Anterior cingulate cortex (tissue), 58 donors: ENCODE measurements at places on chromosomes 16 and 17.

DNA sequence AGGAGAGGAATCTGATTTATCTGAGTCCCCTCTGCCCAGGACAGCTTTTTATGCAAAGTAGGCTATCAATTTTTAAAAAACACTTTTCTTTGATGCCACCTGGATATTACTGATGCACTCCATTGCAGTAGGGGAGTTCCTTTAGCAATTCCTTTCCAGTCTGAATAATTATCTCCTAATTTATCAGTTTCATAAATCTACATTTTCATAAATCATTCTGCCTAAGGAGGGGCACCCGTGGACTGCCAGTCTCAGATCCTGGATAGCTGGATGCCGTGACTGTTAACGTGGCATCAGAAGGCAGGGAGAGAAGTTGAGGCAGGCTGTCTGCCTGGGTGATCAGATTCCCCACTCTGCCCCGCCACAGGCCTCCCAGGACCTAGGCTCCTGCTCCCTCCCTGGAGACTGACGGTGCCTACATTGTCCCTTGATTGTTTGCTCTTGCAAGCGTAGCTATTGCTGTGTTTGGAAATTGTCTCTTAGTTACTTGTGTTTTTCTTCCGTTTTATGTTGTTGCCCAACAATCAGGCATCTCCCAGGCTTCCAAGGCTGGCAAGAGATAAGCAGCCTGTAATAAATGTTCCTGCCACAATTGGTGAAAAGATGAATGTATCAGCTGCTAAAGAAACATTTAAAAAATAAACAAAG lies 75.2 kb downstream of the KATNIP start:
- no peak for DNase-seq

- no peak for DNase-seq
Observed at GRCh38 chr17:49431743-49432142, 17.1 kb upstream of the PHB1 start.

DNA sequence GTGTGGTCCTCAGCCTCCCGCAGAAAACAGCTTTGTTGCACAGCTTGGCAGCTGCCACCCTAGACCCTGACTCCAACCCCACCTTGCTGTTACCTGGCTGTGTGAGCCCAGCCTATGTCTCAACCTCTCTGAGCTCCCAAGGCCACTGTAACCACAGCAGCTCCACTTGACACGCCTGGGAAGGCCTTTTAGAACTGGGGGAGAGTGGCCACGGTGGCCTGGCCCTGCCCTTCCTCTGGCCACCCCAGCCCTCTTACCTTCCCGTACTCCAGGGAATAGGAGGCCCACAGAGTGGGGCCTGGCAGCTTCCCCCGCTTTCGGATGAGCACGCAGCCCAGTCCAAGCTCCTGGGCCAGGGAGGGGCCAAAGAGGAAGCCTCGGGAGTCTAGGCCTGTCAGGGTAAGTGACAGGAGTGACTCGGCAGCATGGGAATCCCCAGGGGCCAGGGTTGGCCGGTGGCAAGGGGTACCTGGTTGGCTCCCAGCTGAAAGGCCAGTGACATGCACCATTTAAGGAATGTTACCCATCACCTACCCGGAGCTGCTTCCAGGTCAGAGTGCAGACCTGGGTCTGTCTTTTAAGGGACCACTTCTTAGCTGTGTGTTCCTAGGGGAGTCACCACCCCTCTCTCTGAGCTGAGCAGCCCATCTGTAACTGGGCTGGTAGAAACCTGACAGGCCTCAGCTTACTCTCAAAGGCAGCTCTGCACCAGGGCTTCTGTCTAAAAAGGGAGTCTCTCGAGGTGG lies 1.4 kb downstream of the APRT start:
- no peak for DNase-seq

GRCh38 chr16:19131825-19132218 lies 18.1 kb downstream of the ITPRIPL2 start:
- DNase-seq = no peak

DNA sequence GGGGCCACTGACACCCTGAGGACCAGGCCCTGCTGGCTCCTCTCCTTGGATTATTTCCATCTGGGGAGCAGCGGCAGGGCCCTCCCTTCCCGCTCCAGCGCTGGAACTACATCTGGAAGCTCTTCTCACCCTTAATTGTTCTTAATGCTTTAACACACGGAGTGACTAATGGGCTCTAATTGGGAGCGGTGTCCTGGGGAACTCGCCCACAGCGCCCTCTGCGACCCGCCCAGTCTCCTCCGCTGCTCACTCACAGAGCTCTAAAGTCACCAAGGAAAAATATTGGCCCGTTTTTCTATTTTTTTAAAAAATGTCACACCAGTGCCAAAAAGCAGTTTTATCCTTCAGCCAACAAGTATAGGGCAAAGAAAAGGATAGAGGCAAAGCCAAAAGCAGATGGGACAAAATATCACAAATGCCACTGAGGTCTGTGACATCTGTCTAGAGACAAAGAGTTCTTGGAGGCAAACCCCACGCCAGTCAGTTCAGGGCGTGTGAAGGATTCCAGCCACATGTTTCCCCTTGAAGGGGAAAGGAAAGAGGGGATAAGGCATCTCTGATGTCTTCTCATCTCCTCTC lies 134.7 kb downstream of the RBFOX3 start:
- DNase-seq = no peak

DNA sequence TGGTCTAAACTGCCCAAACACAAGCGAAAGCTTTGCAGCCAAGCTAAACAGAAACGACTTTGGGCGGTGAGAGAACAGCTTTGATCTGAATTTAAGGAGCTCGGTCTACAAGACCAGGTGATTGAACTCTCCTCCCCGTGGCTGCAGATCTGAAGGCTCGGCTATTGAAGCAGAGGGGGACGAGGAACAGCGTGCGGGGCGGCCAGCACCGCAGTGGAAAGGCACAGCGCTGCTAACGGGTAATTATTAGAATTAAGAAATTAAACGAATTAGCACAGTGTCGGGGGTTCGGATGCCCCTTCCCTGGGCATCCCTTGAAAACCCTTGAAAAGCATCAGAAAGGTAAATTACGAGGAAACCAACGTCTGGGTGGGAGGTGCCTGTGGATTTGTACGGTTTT lies 431 bp downstream of the TEKT3 start:
- no peak for DNase-seq

DNA sequence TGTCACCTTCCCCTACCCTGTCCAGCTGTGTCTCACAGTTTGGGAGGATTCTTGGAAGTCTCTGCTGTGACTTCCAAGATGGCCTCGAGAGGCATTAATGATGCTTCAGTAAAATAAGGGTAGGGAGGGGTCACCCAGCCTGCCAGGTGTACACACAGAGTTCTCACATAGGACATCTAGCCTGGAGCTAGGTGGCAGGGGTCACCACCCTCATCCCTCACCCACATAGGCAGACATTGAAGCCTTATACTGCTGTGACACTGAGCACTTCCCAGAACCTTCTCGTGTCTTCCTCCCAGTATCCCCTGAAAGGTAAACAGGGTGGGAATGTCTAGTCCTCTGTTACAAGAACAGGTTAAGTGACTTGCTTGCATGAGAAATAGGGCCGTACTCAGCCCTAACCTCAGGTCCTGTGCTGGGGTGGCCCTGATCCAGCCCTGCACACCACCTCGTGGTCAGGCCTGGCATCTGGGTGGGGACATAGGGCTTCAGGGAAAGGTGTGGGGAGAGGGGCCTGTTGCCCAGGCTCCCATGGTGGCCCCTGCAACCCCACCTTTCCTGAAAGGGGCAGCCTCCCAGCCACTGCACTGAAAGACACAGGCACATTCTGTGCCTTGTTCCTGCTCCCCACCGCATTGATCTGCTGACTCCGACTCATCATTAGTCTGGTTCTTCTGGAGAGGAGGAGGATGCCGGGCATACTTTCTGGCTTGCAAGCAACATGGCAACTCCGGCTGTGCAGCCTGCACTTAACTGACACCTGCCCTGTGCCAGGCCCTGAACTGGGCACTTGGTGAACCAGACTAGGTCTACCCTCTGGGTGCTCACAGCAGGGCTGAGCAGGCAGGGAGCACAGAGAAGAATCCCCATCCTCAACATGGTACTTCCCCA lies 3.6 kb upstream of the MMP15 start:
- DNase-seq = no peak

DNA sequence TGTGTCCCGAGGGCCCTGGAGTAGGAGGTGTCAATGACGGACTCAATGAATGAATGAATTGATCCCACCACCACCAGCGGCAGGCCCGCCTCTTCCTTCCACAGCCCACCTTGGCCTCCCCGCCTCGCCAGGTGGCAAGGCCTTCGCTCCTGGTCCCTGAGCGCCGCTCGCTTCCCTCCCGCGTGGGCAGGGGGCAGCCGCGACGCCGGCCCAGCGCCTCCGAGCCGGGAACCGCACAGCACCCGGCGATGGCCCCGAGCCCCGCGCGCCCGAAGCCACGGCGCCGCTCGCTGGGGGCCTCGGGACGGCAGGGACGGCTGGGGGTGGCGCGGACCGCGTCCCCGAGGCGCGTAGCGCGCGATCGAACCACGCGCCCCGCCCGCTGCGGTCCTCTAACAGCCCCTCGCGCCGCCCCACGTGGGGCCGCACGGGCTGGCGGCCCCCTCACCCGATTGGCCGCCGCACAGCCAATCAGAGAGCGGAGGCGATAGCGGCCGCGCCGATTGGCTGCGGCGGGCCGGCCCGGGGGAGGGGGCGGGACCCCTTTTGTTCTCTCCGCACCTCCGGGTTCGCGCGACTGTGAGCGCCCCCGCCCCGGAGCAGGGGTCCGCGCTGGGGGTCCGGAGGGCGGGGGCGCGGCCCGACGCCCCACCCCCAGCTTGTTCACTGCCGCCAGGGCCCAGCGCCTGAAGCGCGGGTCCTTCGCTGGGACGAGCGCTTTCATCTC lies 31.4 kb downstream of the ACTG1 start:
- peak; percentile 66 for DNase-seq

DNA sequence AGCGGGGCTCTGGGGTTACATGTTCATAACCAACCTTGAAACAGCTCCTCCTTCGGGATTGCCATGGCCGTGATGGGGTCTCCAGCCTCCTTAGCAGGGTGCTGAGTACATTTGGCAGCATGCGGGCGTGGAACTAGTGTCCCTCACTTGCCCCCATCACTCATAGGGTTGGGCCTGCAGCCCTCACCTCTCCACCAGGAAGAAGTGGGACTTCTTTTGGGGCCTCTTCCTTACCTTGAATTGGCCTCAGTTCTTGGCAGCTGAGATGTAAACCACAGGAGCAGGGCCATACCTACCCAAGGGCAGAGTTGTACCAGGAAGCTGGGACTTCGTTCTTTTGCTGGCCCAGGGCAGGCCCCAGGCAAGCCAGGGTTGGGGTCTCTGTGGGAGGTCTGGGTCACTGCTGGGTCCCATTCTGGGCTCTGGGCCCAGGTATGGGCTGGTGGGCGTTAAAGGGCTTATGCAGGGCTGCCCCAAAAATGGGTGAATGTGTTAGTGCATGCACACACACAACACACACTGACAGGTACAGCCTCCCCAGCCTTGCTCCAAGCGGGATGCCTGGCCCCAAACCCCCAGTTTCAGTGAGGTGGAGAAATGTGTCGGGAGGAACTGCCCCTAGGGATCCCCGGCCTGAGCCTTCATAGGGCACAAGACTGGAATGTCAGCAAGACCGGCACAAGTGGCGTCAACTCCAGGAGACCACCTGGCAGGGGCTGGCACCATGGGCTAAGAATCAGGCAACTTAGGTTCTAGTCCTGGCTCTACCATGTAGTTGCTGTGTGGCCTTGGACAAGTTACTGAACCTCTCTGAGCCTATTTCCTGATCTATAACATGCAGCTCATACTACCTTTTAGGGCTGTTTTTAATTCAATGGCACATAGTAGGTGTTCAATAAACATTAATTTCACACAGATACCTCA lies 3.9 kb upstream of the KRT15 start:
- no peak for DNase-seq

- DNase-seq = no peak
Observed at GRCh38 chr16:66904846-66905632, 13.6 kb downstream of the CDH16 start.

DNA sequence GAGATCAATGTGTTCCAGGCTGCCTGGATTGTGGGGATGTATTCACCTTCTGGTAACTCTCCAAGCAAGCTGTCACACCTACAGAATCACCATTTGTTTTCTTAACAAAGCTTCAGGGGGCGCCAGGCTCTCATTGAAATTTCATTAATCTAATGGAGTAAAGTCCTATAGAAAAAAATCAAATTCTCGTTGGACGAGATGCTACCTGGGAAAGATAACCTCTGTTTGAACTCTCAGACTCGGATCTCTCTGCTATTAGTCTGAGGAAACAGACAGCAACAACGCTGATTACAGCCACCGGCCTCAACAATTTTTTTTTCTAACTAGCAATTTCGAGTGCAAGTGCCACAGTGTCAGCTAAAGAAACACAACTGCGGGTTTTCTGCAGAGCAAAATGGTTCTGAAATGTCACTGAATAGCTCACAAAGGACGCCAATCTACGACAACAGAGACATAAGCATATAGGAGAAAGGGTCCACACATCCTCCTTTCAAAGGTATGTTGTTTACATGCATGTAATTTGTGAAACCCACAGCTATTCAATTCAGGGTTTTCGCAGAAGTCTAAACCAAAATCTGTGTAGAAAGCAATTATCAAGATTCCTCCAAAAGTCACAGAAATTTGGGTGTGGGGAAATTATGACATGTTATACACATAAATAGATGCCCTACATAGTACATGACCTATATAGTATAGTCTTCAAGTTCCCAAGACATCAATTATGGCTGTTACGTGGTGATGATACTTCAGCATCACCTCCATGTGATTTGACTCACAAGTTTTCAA lies 135.8 kb downstream of the SKAP1 start:
- no peak for DNase-seq
